WTC11 (cell line): ENCODE measurements at places on chromosomes 5 and 9. TPM values are rescaled to one million over a fixed set of nuclear protein-coding genes. Genes with fewer than 3 reads are reported as not detected.

DNA sequence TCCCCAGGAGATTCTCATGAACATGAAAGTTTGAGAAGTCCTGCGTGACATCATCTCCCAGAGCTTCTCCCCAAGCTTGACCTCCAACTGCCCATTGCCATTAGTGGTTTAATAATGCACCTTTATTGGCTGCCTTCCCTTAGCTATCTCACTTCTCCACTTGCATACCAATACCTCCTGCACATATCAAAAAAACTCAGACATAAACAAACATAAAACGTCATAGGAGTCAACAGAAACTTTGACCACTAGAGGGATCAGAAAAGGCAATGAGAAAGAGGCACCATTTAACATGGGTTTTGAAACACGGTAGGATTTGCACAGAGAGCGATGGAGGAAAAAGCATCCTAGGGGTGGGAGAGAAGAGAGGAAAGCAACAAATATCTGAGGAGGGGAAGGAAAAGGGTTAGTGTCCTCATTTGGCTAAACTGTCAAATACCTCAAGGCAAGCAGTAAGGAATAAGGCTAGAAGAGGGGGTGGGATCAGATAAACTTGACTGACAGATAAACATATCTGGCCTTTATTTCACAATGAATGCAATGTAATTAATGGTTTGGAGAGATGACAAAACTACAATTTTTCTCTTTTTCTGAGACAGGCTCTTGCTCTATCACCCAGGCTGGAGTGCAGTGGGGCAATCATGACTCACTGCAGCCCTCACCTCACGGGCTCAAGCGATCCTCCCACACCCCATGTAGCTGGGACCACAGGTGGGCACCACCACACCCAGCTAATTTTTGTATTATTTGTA lies 27.0 kb downstream of the GNAQ start:
- DNase-seq: no peak

DNA sequence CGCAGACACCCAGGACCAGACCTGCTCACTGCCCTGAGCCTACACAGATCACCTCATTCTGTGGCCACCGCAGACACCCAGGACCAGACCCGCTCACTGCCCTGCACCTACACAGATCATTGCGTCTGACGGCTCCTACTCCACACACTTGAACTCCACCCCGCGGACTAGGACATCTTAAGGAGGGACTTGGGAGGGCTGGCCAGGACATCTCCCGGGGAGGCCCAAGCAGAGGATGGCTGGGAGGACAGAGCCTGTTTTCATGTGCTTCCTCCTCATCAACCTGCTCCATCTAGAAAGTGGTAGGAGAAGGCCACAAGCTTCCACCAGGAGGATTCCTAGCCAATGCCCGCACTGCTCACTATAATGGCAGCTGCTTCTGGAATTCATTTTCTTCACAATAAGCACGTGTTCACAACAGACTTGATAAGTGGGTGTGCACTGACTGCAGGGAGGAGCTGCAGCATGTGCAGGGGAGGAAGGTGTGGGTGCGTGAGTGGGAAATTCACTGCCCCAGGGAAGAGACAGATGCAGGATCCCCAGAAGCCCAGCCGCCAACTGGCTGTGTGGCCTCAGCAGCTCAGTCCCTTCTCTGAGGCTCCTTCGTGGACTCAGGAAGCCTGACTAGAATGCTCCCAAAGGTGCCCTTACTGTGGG lies 64.8 kb downstream of the AK8 start:
- no peak for DNase-seq

DNA sequence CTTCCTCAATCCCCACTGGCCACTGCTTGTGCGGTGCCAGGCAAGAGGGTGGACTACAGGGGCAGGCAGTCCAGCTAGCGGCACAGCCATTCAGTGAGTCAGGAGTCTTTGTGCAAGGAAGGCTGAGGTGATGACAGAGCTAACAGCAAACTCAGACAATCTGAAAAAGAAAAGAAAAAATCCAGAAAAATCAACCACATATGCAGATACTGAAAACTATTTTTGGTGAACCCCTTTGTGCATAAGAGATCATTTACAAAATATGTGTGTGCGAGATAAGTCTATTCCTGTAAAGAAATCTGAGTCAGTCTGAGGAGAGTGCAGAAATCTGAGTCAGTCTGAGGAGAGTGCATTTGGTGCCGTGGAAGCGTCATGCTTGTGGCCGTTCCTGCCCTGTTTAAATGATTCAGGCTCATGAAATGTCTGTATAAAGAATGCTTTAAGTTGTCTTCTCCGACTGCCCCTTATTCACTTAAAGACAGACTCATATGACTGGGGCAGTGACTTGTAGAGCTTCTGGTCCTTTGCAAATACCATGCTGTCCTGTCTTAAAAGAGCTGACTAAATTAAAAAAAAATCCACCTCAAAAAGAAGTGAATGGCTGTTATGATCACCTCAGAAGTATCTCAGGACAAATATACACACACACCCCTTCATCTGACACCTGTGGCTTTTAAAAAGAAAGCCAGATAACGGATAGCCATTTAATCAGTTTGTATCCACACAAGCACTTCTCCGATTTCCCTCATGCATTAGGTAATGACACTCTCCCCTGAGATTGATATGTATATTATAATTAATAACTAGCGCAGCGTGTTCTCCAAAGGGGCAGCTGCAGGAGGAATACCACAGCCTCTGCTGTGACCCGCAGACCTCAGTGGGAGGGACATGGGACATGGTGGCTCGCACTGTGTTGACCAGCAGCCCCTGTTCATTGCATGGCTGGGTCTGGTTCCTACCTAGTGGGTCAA lies 47.3 kb downstream of the TRIO start:
- DNase-seq: no peak

- no peak for DNase-seq
Observed at GRCh38 chr9:79329861-79330260, 241.9 kb upstream of the TLE4 start.

DNA sequence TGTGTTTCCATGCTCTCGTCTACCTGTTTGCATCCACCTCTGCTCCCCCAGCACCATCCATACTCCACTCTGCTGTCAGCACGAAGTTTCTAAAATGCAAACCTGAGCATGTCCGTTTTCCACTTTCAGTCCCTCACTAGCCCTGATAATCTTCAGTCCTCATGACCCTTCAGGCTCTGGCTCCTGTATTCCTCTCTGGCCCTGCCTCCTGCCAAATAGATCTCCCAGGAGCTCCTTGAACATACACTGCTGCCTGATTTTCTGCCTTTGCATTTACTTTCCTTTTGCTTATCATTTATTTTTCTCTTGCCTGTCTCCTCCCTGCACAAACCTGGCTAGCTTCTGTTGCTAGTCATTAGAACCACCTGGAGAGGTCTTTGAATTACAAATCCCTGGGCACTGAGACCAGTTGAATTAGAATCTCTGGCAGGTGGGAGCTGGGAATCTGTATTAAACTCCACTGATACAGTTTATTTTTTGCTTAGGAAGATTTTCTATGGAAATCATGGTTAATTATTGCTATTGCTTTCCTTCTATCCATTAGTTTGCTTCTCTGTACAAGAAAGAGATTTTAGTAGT lies 18.5 kb downstream of the ARHGEF28 start:
- no peak for DNase-seq

Gene ENTPD2
- 8.3 to 9.6 TPM (median 9.2 TPM) in 3 replicates for total RNA-seq
